ENCODE measurements at places on chromosomes 5 and 9.

GRCh38 chr9:132877824-132878694 lies at the start of gene AK8:
AK8 (minus strand) TSS chr9:132878284; CDS start chr9:132878255, 29 bp downstream.
- DNase-seq: peak; percentile 84

DNA sequence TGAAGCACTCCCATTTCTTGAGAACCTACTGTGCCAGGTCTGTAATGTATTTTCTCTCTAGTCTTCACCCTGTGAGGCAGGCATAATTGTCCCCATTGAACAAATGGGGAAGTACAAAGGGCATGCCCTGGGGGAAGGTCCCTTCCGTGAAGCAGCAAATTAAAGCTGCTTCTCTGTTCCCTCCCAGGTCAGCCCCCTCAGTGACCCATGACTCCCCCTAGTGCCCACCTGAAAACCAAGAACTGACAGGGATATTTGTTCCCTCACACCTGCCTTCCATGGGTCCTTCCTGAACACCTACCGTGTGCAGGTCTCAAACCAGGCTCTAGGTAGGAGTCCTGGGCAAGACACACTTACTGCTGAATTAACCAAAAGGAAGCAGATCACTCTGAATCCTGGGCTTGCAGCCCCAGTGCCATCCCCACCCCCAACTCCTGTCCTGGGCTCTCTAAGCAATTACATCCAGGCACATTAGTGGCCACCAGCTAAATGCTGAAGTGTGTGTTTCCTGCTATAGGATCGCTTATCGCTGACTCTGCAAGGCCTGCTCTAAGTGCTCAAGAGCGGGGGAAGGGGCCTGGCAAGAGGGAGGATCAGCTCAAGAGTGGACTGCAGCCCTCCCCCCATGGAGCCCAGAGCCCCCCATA lies 254.8 kb downstream of the CDK5RAP2 start:
- DNase-seq: no peak

GRCh38 chr9:137128862-137129455 lies 10.0 kb upstream of the GRIN1 start:
- peak; percentile 44 for DNase-seq

DNA sequence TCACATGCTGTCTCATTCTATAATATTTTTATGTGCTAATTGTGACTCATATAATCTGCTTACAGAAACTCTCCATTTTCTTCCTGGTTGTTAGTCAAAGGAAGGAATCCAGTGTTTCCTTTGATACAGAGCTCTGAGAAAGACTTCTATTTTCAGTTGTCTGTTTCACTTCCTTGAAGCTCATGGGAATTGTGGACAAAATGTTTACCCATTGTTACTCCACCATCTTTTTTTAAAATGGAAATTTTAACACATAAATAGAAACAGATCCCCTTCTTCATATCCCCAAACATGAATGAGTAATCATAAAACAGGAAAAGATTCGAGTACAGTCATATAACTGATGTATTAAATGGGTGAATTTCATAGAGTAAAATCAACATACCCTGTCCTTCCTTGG lies 42.0 kb upstream of the KCNN2 start:
- DNase-seq: no peak

DNA sequence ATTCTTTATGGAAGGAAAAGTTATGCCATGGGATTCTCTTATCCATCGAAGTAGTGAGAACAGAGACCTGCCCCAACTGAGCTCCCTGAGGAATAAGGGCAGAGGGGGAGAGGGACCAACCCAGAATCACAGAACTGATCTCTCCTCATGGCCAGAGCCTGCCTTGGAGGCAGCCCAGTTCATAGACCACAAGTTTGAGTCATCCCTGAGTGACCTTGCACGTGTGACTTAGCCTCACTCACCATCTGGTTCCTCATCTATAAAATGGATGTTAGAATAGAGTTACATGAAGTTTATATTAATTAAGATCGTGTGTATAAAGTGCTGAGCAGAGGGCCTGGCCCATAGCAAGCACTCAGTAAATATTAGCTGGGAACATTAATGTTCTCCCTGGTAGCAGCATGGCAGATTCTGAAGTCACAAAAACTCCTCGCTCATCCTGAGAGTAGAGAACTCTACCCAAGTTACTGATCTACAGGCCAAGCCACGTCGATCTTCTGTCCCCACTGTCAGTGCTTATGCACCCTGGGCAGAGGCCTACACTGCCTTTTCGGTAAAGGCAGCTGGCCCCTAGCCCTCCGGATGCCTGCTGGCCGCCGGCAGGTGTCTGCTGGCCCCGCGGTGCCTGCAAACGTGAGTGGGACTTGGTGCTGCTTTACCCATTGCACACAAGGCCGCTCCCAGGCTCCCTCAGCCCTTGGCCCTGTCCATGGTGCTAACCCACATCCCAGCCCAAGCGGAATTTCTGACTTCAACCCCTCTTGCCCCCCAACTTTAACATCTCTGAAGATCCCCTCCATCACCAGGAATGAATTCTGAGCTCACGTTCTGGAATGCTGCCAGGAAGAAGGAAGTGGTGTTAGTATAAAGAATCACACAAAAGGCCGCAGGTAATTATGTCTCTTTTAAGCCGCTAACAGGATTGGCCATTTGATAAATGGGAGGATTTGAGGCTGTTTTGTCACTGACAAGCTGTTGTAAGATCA lies 61.1 kb upstream of the ARAP3 start:
- no peak for DNase-seq

DNA sequence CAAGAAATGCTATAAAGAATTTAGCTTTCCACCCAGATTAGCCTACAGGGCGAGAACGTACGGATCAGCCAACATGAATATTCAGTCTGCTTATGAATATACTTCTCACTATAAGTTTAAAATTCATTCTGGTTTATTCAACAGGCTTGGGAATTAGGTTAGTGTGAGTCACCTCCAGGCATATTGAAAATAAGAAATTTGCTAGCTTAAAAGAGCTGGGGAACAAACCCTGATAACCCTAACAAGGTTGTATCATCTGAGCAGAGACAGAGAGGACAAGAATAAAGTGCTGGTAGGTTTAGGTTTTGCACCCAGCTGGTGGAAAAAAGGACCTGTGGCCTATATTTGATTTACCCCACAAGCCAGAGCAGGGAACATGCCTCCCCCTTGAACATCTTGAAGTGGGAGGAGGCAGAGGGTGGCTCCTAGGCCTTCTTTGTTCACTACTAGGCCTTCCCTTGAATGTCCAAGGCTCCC lies 12.3 kb downstream of the FNBP1 start:
- no peak for DNase-seq

GRCh38 chr9:98568234-98568908 lies 140.4 kb downstream of the GABBR2 start:
- DNase-seq: no peak

Measured in Right ventricle myocardium superior (tissue), 1 donor.